Fibroblast of upper back skin (primary cell): ENCODE measurements at places on chromosomes 4 and X.

DNA sequence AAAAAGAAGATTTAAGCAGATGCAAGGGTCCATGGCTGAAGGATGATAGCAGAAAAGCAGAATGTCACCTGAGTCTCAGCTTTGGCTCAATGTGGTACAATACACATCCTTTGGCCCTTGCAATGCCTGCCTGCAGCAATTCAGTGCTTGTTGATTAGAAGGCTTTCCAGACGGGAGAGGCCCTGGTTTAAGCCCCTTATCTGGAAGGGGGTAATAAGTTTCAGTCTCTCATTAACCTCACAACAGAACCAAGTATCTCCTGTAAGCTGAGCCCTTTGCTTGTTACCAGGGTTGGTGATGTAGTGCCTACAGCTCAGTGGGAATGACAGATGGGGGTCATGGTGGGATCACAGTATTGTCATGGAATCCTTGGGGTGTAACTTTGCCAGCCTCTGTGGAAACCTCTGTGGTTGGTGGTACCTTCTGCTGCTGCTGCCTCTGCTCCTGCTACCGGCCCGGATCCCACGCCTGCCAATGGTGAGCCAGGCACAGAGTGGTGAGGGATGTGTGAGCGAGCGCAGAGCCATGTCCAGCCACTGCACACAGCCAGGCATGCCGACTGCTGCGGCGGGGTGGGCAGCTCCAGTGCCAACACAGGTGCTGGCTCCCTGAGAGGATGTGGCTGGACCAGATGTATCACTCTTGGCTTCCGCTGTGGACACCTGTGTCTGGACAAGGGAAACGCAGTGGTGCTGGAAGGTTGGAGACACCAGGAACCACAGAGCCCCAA lies 81.2 kb downstream of the ADRA2C start:
- DNase-seq: no peak

DNA sequence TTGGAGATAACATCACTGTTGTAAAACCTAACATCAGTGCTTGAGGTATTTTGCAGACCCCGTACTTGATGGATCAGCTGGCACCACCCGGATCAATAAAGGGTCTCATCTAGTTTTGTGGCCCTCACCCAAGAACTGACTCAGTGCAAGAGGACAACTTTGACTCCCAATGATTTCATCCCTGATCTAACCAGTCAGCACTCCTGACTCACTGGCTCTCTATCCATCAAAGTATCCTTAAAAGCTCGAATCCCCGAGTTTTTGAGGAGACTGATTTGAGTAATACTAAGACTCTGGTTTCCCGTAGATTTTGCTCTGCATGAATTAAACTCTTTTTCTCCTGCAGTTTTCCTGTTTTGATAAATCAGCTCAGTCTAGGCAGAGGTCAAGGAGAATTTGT lies 2498.1 kb downstream of the PCDH7 start:
- DNase-seq: no peak

DNA sequence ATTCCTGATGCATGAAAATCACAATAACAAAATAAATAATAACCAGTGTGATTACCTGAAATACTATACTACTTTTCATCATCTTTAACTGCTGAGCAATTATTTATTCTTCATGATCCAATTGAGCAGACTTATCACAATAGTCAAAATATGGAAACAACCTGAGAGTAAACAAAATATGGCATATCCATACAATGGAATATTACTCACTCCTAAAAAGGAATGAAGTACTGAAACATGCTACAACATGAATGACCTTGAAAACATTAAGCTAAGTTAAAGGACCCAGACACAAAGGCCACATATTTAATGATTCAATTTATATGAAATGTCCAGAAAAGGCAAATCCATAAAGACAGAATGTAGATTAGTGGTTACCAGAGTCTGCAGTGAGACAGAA lies 146.8 kb downstream of the MID1IP1 start:
- DNase-seq: no peak

- DNase-seq: no peak
Observed at GRCh38 chr4:36310216-36310615, 28.8 kb downstream of the DTHD1 start.

GRCh38 chr4:148515248-148515647 lies 73.0 kb upstream of the NR3C2 start:
- peak; percentile 38 for DNase-seq

DNA sequence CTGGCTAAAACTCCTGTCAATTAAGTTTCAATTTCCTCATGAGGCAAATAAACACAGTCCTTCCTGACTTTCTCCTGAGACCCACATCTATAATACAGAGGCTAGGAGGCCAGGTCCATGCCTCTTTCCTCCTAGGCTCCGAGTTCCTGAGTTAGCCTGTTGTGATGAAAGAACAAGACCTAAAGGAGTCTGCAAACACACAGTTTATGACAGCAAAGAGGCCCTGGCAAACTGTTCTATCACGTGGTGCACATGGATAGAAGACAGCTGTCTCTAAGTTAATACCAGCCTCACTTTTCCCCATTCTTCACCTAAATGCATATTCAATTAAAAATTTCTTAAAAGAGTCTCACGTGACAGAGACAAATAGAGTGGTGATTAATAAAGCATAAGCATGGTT lies 145.2 kb downstream of the TET2 start:
- no peak for DNase-seq

DNA sequence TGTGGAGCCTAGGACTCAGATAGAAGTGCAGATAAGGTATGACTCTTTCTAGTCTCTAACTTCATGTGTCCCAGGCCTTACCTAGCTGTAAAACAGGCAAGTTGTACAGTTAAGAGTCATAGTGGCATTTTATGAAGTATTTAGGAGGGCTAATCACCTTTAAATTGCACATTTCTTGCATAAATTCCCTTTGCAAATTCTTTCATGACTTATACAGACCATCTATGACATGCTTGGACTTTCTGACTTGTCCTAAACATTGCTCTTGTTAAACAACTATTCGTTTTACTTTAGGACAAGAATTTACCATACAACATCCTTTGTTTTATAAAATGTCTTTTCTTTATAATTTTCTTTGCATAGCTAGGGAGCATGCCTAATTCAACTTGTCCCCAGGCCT lies 7.8 kb upstream of the RRAGB start:
- DNase-seq: peak; percentile 0
